Astrocyte (in vitro differentiated cells and primary cell): ENCODE measurements at places on chromosomes 16 and 17.

DNA sequence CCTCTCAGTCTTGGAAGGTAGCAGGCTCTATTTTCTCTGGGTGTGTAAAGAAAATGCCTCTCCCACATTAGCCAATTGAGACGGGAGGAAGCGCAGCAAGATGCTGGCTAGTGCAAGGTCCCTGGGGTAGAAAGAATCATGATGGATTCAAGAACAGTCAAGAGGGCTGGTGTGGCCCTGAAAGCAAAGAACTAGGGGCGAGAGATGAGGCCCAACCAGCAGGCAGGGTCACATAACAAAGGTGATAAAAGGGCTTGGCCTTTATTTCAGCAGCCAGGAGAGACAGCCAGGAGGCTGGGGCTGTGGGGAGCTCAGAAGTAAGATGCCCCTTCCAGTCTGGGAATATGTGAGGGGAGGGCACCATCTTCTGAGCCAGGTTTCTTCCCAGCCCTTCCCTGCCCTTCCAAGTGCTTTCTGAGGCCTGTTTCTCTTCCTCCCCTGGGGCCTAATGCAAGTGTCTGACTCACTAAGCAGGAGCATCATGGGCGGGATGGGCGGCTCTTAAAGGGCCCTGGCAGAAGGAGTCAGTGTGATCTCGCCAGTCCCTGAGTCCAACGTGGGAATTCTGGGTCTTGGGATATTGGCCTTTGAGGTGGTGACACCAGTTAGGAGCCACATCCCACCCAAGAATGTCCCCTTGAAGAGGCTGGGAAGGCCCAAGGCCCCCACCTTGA lies 3.9 kb upstream of the NLRC5 start:
- H3K4me1 ChIP-seq: peaks cover 28% of the 10 kb centered on the region
- H3K27me3 ChIP-seq: peaks cover 4% of the 10 kb centered on the region
- no peak overlapping the region for H3K4me3 ChIP-seq

GRCh38 chr16:9124908-9125584 lies 33.6 kb downstream of the HAPSTR1 start:
- peaks cover 16% of the 10 kb centered on the region for H3K36me3 ChIP-seq
- peak overlapping the region; percentile 5 for H3K27ac ChIP-seq
- no peak overlapping the region for H3K4me3 ChIP-seq
- peaks cover 35% of the 10 kb centered on the region for H3K4me1 ChIP-seq

DNA sequence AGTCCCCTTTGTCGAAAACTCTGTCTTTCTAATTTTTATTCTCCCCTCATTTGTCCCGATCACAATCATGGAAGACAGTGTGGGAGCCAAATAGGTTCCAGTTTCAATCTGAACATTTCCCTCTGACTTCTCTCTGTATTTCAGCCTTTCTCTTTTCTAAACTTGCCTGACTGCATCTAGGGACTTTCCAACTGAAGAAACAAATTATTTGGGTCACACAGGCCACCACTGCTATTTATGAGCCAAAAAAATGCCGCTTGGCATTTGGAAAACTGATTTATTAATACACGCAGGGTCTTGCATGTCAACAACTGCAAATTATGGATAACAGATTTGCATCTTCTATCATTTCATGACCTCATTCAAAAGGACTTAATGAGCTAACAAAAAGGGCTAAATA lies 55.2 kb upstream of the ELAC2 start:
- DNase-seq: no peak
- H3K4me1 ChIP-seq: no peaks in the 10 kb centered on the region
- no peak overlapping the region for H3K4me3 ChIP-seq
- H3K36me3 ChIP-seq: no peaks in the 10 kb centered on the region

- peaks cover 10% of the 10 kb centered on the region for H3K4me1 ChIP-seq
- H3K27me3 ChIP-seq: peaks cover 7% of the 10 kb centered on the region
- no peaks in the 10 kb centered on the region for H3K36me3 ChIP-seq
- no peak overlapping the region for H3K4me3 ChIP-seq
- no peak overlapping the region for H3K27ac ChIP-seq
Observed at GRCh38 chr17:6456914-6457687, 12.8 kb downstream of the PIMREG start.

DNA sequence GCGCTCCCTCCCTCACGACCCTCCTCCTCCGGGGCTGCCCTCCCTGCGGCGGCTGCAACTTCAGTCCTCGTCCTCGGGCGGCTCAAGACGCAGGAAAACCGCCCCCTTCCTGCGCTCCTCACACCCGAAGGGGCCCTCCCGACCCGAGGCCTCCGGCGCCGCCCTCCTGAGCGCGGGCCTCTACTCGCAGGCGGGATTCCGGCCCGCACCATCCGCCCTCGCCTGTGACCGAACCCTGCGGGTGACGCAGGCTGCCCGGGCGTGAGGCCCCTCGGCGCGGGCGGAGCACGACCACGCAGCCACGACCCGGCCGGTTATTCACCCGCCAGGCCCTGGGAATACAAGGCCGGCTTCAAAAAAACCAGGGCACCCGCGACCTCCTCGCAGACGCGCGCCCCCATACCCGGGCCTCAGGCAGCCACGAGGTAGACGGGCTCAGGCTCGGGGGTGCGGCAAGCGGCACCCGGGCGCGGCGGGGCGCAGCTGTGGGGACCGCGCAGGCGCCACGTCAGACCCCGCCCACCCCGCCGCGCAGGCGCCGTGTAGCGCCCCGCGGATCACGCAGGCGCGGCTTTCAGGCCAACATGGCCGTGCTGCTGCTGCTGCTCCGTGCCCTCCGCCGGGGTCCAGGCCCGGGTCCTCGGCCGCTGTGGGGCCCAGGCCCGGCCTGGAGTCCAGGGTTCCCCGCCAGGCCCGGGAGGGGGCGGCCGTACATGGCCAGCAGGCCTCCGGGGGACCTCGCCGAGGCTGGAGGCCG lies at the start of gene SPG7:
TSS of gene SPG7 (plus strand) at position 570 of the 757 bp plus-strand sequence. CDS start at position 585, 15 bp downstream.
- peak; percentile 60 for DNase-seq
- peak within 1 kb of the TSS; percentile 92 for H3K27ac ChIP-seq
- peaks cover 21% of the 10 kb centered on the region for H3K36me3 ChIP-seq
- peaks cover 31% of the 10 kb centered on the region for H3K4me1 ChIP-seq
- peak within 1 kb of the TSS; percentile 82 for H3K4me3 ChIP-seq

DNA sequence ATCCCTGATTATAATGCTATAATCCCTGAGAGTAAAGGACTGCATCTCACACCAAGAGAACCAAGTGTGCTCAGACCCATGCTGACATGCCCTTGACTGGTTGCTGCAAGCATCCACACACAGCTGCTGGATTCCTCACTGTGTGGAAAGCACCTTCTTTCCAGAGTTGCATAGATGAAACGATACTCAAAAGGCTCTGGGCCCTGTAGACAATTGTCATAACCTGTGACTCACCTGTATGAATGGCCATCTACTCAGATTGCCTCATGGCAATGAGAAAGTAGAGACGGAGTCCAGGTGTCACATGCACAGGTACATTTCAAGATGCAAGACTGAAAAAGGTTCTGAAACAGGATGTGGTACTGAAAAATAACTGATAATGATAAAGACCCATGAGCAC lies 58.1 kb downstream of the MPHOSPH6 start:
- no peaks in the 10 kb centered on the region for H3K4me1 ChIP-seq
- H3K27ac ChIP-seq: no peak overlapping the region
- no peak for DNase-seq
- no peak overlapping the region for H3K4me3 ChIP-seq
- no peaks in the 10 kb centered on the region for H3K36me3 ChIP-seq
